ENCODE measurements at places on chromosomes 3 and 15. TPM values are rescaled to one million over a fixed set of nuclear protein-coding genes. Genes with fewer than 3 reads are reported as not detected.

The SGO1 gene
- total RNA-seq, result 48.2 TPM

GRCh38 chr3:128482666-128483656, 10.0 kb downstream of the GATA2 start:
- no peak overlapping the region for H3K27ac ChIP-seq
- peaks cover 54% of the 10 kb centered on the region for H3K4me1 ChIP-seq
- peak overlapping the region; percentile 11 for H3K4me3 ChIP-seq
- H3K27me3 ChIP-seq, result peaks cover 100% of the 10 kb centered on the region

- no peaks in the 10 kb centered on the region for H3K27me3 ChIP-seq
- H3K27ac ChIP-seq, result no peak overlapping the region
- H3K4me3 ChIP-seq, result no peak overlapping the region
- no peaks in the 10 kb centered on the region for H3K4me1 ChIP-seq
- no peaks in the 10 kb centered on the region for H3K36me3 ChIP-seq
- DNase-seq, result peak; percentile 0
These were observed 2.6 kb downstream of the ITIH1 start for GRCh38 chr3:52779837-52780585.

- H3K27me3 ChIP-seq, result no peaks in the 10 kb centered on the region
- H3K4me1 ChIP-seq, result peaks cover 11% of the 10 kb centered on the region
- H3K4me3 ChIP-seq, result no peak overlapping the region
- no peaks in the 10 kb centered on the region for H3K36me3 ChIP-seq
- no peak overlapping the region for H3K27ac ChIP-seq
These were observed 140.7 kb downstream of the VPS8 start for GRCh38 chr3:184952671-184953070.

DNA sequence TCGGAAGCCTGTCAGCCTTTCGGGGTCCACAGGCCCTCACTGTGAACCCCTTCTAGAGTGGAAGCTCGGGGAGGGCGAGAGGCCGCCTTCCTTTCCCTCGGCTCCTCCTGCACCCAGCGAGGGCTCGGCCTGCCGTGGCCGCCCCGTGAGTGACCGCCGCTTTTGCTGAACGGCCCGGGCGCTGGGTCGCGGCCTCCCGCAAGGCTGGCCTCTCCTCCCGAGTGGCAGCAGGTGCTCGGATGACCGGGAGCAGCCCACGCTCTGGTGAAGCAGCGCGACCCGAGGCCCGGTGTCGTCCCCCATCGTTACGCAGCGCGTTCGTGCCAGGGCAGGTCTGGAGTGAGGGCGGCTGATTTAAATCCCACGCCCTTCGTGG, 53.8 kb downstream of the LRRK1 start:
- peak; percentile 36 for DNase-seq
- no peak overlapping the region for H3K27ac ChIP-seq
- peak overlapping the region; percentile 60 for H3K4me3 ChIP-seq
- H3K4me1 ChIP-seq, result no peaks in the 10 kb centered on the region
- H3K36me3 ChIP-seq, result no peaks in the 10 kb centered on the region
- peaks cover 70% of the 10 kb centered on the region for H3K27me3 ChIP-seq

GRCh38 chr3:19489936-19490335, 341.6 kb downstream of the KCNH8 start:
- no peaks in the 10 kb centered on the region for H3K27me3 ChIP-seq
- DNase-seq, result no peak
- H3K36me3 ChIP-seq, result no peaks in the 10 kb centered on the region
- H3K4me3 ChIP-seq, result no peak overlapping the region
- peaks cover 6% of the 10 kb centered on the region for H3K4me1 ChIP-seq

DNA sequence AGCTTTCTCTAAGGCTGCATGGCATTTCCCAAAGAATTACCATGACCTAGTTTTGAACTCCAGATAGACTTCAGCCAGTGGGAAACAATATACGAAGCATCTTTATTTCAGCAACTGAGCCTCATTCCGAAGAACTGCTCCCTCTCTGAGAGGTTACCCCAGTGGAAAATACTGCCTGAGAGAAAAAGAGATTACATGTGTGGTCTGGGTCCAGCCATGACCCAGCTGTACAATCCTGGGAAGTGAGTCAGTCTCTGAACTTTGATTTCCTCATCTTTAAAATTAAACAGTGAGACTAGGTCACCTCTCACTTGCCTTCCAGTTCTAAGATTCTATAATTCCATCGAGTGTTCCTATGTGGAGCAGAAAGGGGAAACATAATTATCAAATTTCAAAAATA, 42.4 kb downstream of the TNIK start:
- H3K36me3 ChIP-seq, result no peaks in the 10 kb centered on the region
- H3K27ac ChIP-seq, result no peak overlapping the region
- DNase-seq, result no peak
- no peaks in the 10 kb centered on the region for H3K4me1 ChIP-seq
- no peaks in the 10 kb centered on the region for H3K27me3 ChIP-seq
- no peak overlapping the region for H3K4me3 ChIP-seq

Measured in neural progenitor cell (in vitro differentiated cells).